Type B pancreatic cell (in vitro differentiated cells): ENCODE measurements at places on chromosomes 4 and X.

GRCh38 chr4:9916346-9916745 is 105.0 kb downstream of the SLC2A9 start:
- no peak for DNase-seq

- DNase-seq, result no peak
Observed at GRCh38 chrX:125132274-125132673, 187.4 kb upstream of the TEX13C start.

GRCh38 chr4:73740353-73740778 is at the start of gene CXCL8:
TSS of gene CXCL8 (plus strand) at chr4:73740569. CDS start at chr4:73740659, 90 bp downstream.
- DNase-seq, result no peak

- peak; percentile 68 for DNase-seq
Observed at GRCh38 chr4:156941940-156942548, 29.6 kb downstream of the PDGFC start.

DNA sequence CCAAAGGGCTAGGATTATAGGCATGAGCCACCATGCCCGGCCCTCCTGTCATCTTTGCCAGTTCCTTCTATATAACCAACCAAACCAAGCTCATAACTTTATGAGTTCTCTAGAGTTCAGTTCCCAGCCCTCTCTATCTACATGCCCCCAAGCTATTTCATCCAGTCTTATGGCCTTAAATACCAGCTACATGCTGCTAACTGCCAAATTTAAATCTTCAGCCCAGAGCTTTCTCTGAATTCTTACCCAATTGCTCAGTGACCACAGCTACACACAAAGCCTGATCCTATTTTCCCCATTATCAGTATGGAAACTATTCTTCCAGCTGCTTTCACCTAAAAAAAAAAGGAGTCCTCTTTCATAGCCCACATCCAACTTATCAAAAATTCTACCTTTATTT is 23.1 kb downstream of the TMEM184C start:
- no peak for DNase-seq

GRCh38 chrX:46864606-46865005 is 27.8 kb downstream of the RP2 start:
- no peak for DNase-seq

DNA sequence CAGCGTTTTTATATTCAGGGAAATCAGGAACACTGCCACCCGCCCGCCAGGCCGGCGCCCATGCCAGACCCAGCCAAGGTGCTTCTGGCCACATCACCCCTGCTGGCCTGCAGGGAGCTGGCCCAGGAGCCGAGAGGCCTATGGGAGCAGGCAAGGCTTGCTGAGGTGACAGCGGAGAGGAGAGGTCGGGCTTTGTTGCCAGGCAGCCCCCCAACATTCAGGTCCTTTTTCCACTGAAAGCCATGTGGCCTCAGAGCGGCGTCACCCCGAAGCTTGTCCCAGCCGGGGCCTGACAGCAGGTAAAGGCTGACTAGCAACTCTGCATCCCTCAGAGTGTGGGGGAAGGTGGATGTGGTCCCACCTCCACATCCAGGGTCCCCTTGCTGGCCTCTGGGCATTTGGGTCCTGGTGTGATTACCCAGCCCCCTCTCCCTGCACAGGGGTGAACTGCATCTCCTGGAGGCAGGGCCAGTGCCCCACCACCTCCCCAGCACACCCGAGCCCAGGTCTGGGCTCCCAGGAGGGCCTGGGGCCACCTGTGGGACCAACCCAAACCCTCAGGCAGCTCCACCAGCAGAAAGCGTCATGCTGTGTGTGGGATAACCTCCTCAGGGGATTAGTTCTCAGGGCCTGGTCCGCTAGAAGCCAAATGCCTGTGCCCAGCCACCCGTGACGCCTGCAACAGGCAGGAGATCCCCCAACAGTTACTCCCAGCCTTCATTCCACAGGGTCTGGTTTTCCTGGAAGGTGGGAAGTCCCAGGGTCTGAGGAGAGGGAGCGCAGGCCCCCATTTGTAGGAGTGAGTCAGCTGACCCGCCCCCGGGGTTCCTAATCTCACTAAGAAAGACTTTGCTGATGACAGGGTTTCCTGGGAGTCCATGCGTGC is at the start of gene PDE6B:
Gene PDE6B, plus strand, starts transcription at position 869 of the 886 bp plus-strand sequence. CDS start 54 bp downstream, outside the sequence.
- DNase-seq, result no peak

DNA sequence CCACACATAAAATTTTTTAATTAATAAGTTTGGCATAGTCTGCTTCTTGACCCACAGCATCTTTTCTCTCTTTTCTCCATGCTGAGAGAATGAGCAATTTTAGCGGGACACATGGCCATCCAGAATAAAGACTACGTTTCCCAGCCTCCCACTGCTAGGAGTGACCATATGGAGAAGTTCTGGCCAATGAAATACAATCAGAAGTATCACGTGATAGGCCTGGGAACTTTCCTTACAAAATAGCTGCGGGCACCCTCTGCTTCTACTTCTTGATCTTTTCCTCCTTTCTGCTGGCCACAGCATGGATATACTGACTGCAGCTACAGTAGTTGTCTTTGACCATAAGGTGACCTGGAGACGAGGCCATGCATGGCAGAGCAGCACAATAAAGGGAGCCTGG is 348.0 kb downstream of the BCOR start:
- DNase-seq, result no peak

DNA sequence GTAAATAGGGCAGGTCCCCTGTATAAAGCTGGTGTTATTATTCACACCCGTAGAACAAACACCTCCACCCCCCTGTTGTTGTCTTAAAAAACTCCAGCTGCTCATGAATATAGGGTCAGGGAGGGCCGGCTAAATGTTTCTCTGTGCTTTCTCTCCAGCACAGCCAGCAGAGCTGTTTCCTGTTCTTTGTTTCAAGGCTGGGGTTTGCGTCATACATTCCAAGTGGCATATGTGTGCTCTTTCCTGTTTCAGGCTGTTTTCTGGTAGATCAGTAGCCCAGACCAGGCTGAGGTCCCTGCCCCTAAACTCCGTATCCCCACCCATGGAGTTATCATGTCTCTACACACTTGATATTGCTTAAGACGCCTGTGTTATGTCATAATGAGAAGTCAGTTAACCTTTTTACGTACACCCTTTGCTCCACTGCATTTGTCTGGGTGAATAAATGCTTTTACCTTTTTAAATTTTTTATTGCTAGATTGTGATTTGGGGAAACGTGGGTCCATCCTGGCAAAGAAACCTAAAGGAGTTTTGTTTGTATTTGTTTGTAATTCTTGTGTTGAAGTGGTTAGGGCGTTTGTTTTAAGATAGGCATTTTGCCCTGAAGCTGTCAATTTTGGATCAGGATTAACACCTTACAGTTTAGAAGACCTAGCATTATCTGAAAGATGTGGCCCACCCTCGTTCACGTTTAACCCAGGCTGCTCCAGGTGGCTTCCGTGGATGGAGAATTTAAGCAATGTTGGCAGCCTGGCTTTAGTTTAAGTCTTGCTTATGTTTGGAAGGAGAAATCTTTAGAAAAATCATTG is 3.3 kb downstream of the KLF3 start:
- no peak for DNase-seq

DNA sequence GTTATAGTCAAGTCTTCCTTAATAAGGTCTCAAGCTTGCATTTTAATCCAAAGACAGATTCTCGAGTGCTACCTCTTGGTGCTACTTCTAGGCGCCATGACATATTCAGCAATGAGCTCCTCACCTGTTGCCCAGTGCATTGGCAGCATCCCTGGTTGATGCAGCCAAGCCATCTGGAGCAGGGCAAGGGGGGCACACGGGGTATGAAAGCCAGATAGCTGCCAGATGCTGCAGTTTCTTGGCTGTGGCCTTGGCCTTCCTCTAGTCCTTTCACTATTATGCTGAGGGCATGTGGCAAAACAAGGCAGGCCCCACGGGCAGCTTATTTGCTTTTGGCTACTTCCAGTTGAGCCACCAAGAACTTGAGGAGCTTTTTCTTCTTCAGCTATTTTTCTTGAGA is 168.6 kb upstream of the PGRMC2 start:
- DNase-seq, result no peak

- DNase-seq, result no peak
Observed at GRCh38 chr4:165439981-165440380, 61.2 kb downstream of the CPE start.

DNA sequence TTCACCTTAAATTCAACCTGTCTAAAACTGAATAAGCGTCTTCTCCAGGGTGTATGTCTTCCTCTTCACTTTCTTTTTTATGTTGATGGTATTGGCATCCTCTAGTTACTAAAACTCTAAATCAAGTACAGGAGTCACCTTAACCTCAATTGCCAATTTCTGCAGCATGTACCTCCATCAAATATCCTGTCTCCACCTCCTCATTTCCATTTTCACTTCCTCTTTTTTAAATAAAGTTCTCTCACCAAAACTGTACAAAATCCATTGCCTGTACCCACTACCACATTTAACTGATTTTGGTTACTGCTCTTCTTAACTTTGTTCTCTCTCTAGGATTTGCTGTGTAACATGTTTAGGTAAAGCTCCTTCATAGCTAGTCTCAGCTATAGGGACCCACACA is 9.2 kb upstream of the NPFFR2 start:
- DNase-seq, result no peak
